Hypothalamus (tissue), 51 donors: ENCODE measurements at places on chromosomes 6 and 20.

DNA sequence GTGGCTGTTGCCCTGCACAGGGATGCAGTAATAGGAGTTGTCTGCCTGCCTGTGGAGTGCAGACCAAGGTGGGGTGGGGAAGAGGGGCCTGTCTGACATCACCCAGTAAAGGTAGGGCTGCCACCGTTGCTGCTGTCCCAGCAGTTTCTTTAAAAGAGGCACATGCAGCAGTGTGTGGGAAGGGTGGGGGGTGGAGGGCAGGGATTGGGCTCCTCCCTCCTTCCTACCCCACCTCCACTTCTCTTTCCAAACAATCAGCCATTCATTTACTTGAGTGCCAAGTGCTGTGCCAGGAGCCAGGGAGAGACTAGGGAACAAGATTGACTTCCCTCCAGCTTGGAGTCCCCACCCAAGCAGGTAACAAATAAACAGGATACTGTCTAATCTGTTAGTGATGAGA is 66.8 kb upstream of the MYL9 start:
- DNase-seq, result no peak

GRCh38 chr6:7749478-7749877 is 23.6 kb downstream of the BMP6 start:
- DNase-seq, result no peak

GRCh38 chr6:835476-836160 is 142.7 kb upstream of the EXOC2 start:
- no peak for DNase-seq

DNA sequence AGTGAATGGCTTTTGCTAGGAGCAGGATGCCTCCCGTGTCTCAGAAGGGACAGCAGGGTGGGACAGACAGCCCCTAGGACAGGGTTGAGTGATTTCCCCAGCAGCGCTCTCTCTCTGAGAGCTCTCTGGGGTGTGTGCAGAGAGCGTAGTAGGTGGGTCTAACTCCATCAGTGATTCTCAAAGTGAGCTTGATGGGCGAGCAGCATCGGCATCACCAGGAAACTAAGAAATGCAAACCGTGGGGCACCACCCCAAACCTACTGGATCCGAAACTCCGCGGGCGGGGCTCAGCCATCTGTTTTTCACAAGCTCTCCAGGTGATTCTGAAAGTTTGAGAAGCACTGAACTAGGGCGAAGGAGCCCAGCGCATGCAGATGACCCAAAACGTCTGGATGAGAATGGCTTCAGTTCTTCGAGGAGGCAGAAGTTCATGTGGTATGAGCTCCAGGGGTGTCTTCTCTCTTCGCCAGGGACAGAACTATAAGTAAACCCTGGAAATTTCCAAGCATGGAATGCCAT is 119.6 kb upstream of the RNF24 start:
- DNase-seq, result no peak

DNA sequence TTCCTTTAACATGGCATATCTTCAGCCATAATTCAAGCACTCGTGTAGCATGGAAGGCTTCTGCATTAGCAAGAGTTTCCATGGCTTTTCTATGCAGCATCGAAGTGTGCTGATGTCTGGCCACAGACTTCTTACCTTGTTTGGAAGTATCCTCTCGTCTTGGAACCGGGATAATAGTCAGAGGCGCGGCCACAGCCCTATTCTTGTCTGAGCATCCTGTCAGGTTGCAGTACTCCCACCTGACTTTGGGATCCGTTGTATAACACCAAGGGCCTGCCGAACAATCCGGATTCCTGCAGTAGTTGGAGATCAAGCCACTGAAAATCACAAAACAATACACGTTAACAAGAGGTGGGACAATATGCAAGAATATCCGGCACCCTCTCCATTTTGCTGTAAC is 138.9 kb downstream of the SLC22A3 start:
- no peak for DNase-seq

- DNase-seq, result no peak
Observed at GRCh38 chr6:46136831-46137230, 7.0 kb downstream of the ENPP4 start.
